ENCODE measurements at places on chromosomes 4 and X.
A peak's percentile ranks its signal among the peaks of the same experiment; 100 is the strongest.

GRCh38 chrX:68203211-68203610 lies 230.1 kb downstream of the OPHN1 start:
- no peak for DNase-seq

- peak; percentile 16 for DNase-seq
Observed at GRCh38 chr4:126568652-126569570, 1063.8 kb upstream of the INTU start.

- no peak for DNase-seq
Observed at GRCh38 chr4:11614426-11614825, 185.7 kb upstream of the HS3ST1 start.

GRCh38 chr4:13917015-13917414 lies 289.5 kb upstream of the BOD1L1 start:
- DNase-seq, result no peak

GRCh38 chr4:105350859-105351490 lies 122.9 kb downstream of the PPA2 start:
- no peak for DNase-seq

DNA sequence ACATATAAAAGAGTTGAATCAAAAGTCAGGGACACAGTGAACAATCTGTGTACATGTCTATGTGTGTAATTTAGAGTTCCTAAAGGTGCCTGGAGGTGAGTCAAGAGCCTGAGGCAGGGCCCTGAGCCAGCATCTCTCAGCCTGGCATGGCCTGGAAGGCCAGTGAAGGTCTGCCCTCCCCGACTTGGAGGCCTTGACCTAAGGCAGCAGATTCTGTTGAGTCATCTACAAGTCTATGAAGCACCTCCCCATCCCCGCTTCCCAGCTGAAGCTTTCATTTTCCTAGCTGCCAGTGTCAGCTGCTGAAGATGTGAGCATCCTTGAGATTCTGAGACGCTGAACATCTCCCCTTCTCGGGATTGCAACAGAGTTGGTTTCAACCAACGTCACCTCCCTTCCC lies 583.9 kb downstream of the BCOR start:
- DNase-seq, result no peak

DNA sequence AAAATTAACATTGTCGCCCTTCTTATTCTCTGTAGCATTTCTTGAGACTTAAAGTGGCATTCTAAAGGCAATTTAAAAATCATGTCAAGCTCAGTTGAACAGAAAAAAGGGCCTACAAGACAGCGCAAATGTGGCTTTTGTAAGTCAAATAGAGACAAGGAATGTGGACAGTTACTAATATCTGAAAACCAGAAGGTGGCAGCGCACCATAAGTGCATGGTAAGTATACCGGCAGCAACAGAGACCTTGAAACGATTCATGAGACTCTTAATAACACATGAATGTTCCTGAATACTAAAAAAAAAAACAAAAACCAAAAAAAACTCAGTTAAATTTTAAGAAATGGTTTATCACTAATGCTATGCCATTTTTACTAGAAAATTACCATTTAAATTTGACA lies 82.4 kb upstream of the HPRT1 start:
- DNase-seq, result peak; percentile 24

DNA sequence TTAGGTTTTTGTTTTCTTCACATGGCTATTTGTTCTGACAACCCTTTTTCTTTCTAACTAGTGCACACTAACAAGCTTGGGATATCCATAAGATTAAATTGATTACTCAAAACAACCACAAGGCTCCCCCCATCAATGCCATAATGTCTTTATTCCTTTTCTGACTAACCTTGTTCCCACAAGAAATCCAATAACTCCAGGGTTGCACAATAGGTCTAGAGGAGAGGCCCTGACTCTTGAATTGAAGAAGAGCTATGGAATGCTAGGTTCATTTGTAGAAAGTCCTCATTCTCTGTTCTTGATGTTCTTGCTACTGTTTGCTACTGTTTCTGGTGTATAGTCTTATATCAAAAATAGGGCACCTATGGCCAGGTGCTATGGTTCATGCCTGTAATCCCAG lies 71.0 kb downstream of the PRRG1 start:
- no peak for DNase-seq

GRCh38 chr4:2855584-2855983 lies 11.9 kb downstream of the ADD1 start:
- DNase-seq, result no peak

- peak; percentile 21 for DNase-seq
Observed at GRCh38 chr4:88017516-88018297, 10.3 kb downstream of the PKD2 start.

- DNase-seq, result no peak
Observed at GRCh38 chr4:70280567-70280966, 38.2 kb downstream of the CSN3 start.

- no peak for DNase-seq
Observed at GRCh38 chr4:102563000-102563399, 61.8 kb downstream of the NFKB1 start.

DNA sequence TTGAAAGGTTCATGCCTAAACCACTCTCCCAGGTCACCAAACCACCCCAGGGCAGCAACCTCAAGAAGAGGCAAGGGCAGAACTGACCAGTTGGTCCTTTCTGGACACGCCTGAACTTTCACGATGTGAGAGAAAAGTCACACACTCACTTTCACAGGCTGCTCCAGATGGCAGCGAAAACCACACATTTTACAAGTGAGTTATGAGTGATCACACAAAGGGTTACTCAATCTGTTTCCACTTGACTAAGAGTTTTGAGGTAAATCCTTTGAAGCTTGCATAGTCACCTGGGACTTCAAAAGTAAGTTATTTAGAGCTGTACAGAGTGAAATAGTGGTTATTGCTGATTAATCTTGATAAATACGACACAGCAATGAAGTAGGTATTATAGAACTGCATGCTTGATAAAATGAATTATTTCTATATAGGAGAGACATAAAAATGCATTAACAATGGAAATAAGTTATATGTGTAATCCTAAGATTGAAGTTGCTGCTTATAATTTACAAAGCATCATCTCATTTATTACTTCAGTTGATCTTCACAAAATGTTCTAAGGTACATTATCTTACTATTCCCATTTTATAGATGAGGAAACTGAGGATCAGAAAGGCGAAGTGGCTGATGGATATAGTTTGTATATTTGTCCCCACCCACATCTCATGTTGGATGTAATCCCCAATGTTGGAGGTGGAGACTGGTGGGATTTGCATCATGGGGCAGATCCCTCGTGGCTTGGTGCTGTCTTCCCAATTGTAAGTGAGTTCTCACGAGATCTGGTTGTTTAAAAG lies 103.0 kb upstream of the KLF3 start:
- peak; percentile 62 for DNase-seq

DNA sequence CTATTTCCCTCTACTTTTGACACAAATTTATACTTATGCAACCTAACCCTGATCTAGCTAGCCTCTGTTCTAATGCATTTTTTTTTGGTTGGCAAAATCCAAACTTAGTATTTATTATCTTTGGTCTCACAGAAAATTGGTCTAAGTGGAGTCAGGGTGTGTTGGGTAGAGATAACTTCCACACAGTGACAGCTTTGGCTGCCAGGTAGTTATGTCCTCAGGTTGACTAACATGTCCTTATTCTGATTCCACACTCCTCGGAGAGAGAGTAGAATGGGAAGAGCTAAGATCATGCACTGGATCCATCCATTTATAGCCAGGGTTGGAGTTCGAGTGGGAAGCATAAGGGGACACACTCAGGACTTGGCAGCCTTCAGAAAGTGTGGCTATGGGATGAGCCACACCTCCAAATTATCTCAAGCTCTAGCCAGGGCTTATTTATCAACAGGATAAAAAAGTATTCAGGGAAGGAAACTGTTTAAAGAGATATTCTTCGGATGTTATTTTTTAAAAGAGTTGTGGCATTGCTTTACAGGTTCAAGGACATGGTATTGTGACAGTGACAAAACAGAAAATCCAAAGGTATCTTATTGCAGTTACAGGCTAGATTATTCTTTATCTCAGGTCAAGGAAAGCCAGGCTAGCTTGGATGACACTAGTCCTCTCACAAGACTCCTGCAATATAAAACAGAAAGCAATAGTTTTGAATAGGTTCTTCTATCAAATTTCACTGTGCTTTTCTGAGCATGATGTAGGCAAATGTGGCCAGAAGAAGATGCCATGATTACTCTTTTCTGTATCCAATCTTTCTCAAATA lies 51.5 kb downstream of the NPY1R start:
- DNase-seq, result no peak

- no peak for DNase-seq
Observed at GRCh38 chr4:2977211-2978088, 14.1 kb downstream of the GRK4 start.

DNA sequence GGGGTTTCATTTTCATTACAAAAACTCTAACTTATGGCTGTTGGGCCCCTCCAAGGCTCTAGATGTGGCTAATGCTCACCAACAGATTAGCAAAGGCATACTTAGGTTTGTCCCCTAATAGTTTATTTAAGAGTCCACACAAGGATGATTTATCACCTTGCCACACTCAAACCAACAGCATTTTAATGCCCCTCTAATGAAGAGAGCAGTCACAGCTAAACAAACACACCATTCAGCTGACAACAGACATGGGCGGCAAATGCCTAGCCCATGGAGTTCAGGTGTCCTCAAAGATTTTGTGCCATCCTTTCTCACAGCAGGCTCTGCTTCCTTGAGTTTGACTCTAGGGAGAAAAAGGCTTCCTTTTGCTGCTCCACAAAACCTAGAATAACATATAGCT lies 61.8 kb upstream of the CITED1 start:
- DNase-seq, result no peak

DNA sequence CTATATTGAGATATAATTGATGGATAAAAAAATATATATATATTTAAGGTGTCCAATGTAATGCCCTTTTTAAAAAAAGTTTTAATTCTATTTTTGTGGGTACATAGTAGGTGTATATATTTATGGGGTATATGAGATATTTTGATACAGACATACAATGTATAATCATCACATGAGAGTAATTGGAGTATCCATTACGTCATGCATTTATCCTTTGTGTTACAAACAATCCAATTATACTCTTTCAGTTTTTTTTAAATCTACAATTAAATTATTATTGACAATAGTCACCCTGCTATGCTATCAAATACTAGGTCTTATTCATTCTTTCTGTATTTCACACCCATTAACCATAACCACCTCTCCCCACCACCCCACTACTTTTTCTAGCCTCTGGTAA lies 66.3 kb upstream of the DIPK2B start:
- DNase-seq, result no peak

GRCh38 chr4:56656346-56656643 lies 24.8 kb downstream of the HOPX start:
- no peak for DNase-seq

GRCh38 chrX:111443946-111444345 lies 32.0 kb upstream of the DCX start:
- no peak for DNase-seq

GRCh38 chrX:134885336-134886001 lies 105.3 kb upstream of the SMIM10 start:
- no peak for DNase-seq

DNA sequence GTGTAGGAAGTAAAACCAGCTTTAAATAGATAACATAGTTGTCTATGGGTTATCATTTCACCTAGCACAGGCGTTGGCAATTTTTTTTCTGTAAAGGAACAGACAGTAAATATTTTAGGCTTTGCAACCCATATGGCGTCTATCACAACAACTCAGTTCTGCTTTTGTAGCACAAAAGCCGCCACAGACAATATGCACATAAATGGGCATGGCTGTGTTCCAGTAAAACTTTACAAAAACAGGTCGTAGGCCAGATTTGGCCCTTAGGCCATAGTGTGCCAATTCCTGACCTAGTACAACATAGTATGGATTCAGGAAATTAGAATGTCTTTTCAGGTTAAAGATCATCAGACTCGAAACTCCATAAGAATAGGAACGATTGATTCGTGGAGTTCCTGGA lies 265.3 kb upstream of the GK2 start:
- DNase-seq, result no peak

DNA sequence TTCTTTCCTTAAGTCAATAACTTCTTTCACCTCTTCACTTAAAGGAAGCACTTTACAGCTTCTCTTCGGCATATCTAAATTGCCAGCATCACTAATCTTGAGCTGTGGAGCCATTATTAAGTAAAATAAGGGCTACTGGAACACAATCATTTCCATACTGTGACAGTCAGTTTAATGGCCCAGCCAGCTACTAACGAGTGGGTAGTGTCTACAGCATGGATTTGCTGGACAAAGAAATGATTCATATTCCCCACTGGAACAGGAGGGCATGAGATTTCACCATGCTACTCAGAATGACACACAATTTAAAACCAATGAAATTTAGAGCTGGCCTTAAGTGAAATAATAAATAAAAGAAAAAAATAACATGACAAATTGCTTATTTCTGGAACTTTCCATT lies 72.1 kb downstream of the DDIT4L start:
- DNase-seq, result no peak

- DNase-seq, result peak; percentile 94
Observed at GRCh38 chrX:48475774-48476577, at the start of gene FTSJ1. Gene FTSJ1, plus strand, starts transcription at chrX:48476199. Its CDS starts 1,849 bp downstream, at chrX:48478048.

DNA sequence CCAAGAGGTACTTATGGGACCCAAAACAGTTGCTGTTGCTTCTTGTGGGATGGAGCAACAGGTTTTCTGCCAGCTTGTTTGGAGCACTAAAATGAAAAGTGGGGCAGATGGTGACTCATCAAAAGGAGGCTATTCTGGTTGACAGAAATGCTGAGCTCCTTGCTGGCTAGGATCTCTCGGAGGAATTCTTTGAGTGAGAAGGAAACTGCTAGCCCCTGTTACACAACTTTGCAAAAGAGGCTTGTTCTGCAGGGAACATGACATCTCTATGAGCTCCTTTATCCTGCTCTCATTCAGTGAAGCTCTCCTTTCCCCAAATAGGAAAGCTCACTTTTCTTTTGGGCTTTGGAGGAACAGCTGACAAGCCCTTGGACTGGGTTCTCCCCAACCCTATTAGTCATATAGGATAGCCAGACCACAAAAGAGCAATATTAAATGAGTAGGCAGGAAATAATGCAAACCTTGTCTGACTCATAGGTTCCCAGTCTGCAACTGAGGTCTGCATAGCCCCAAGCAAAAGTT lies 108.3 kb downstream of the CDS1 start:
- DNase-seq, result no peak

DNA sequence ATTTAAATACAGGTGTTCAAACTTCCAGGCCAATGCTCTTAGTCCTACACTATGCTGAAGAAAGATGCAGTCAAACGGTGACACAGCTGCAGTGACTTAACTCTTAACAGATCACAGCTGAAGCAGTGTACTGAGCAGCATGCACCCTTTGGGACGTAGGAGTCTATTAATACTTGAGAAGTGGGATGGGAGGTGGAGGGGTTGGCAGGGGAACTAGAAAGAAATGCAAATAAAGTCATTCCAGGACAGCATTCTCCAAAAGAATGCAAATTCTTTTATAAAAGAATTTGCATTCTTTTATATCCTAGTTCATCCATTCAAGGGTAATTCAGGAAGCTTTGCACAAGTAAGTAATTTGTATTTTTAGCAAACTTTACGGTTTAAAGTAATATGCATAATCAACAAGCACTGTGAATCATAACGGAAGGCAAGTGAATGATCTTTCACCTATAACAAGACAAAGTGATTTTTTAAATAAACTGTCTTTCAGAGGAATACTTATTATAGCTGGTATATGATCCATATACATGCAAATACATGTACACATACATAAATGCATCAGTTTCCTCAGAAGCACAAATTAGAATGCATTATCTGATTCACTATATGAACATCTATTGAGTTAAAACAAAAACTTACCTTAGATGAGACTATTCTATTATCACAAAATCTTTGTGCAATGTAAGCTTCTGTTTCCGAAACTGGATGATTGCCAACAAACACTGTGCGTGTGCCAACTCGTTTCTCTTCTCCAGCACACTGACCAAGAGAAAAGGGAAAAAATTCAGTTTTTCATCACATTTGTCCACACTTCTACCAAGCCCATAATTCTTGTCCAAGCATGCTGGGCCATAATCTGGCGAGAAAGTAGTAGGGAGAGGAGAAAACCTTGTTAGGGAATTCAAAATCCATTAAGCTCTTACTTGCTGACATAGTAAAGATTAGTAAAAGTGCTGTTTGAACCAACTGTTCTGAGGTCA lies 106.5 kb downstream of the ATP11C start:
- no peak for DNase-seq

Data from eye (tissue), 1 donor.